ENCODE measurements at places on chromosomes 7 and 10.

- peak; percentile 56 for DNase-seq
These were observed at the start of gene VSTM4 for GRCh38 chr10:49115015-49115795. Gene VSTM4 (minus strand): TSS chr10:49115522. CDS start chr10:49115485, 37 bp downstream.

- DNase-seq, result peak; percentile 88
These were observed 1.0 kb upstream of the NOLC1 start for GRCh38 chr10:102150970-102151773.

- DNase-seq, result peak; percentile 20
These were observed 412.4 kb upstream of the NRP1 start for GRCh38 chr10:33746836-33747268.

- no peak for DNase-seq
These were observed 41.3 kb downstream of the PHTF2 start for GRCh38 chr7:77839919-77840318.

- no peak for DNase-seq
These were observed 1.1 kb downstream of the PLXDC2 start for GRCh38 chr10:19817231-19817933.

GRCh38 chr7:95840953-95841950, 68.9 kb downstream of the DYNC1I1 start:
- DNase-seq, result peak; percentile 15

DNA sequence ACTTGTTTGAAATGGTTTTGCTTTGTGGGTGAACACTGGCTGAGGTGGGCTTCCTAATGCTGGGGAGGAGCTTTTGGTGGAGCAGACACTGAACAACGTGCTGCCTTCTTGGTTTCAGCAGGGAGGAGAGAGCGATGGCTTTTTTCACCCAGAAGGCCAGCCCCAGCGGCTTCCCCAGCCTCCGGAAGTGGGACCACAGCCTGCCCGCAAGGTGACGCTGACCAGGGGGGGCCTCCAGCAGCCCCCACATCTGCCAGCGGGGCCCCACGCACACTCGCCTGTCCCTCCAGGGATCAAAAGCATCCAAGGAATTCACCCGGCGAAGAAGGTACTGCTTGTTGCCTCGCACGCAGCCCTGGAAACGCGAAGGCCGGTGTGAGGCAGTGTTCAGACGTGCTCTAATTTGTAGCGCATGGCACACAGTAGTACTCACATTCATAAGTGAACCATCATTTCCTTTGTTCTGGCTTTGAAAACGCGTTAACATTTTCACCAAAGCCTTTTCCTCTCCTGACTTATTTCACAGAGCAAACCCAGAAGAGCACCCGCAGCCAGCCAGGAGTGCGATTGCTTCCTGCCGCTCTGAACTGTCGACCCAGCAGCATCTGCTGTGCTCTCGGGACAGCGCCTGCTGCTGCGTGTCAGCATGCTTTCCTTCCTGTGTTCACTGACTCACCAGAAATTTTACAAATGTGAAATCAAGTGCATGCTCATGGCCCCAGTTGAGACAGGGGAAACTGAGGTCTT, 48.4 kb downstream of the SHH start:
- no peak for DNase-seq

GRCh38 chr10:43344051-43344450, 27.4 kb upstream of the FXYD4 start:
- no peak for DNase-seq

DNA sequence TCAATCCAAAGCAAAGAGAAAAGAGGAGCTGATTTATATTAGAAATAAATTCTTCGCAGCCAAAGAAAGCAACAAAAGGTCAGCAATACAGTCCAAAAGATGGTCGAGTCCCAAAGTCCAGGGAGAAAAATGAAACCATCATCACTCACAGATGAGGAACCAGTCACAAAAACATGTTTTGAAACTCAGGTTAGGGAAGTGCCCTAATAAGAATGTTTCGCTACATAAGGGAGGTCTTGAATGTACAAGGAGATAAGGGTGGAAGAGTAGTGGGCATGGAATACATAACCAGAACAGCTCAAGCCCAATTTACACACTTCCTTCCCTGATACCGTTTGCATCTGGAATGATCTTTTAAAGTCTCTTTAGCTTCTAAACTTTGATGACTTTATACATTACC, 53.6 kb downstream of the VPS41 start:
- DNase-seq, result no peak

DNA sequence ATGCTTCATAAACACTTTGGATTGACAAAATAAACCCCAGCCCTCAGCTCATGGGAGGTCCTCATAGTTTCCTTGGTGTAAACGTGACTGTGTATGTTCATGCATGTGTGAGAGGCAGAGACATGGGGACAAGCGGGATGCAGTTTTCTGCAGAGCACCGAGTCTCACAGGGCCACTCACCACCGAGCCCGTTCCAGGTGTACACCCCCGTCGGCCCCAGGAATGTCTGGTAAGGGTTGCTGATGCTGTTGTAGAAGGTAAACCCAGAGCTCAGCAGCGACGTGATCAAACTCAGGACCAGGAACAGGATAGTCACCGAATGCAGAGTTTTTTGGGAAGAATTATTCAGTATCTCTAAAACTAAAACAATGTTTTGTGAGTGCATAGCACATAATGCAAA, 9.2 kb downstream of the CLRN3 start:
- no peak for DNase-seq

DNA sequence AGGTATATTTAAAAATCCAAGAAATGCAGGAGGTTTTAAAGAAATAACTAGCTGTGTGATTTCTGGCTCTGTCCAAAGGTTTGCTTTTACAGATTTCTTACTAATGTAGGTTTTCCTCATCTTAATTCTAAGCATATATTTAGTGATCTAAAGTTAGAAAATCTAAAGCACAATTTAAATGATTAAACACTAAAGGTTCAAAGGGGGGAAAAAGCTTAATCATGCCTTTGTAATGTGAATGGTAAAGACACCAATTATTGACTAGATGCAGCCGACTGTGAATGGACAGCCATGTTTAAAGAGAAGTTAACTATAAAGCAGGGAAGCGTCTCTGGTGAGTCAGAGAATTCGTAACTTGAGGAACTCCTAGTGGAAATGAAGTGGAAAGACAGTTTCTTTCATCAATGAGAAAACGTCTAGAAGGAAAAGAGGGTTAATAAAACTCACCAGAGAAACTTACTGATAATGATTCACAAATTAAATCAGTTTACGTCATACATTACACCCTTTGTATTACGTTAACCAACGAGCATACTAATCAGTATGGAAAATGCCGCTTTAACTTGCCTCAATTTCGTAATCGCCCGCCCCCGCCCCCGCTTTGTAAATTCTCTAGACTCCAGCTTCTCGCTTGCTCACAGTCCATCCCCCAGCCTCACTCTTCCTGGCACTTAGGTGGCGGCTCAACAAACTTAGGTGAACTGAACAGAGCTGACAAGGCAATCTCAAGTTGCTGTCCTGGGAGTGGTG, 1.1 kb upstream of the HBP1 start:
- DNase-seq, result peak; percentile 78

DNA sequence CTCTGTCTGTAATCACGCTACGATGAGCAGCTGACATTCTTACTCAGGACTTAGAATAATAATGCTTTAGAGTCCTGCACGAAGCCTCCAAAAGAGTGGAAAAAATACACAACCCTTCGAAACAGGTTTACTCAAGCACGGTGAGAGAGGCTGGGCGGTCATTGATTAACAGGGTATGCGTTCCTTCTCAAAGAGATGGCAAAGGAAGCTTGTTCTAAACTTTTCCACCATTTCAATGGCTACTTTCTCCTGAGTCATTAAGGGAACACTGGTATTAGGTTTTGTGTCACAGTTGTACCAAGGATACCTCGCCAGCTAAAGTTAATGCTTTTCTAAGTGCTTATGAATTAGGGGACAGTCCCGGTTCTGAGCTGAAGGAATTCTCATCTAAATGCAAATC, 141.9 kb upstream of the RHEB start:
- DNase-seq, result no peak
